Stimulated activated naive CD4-positive, alpha-beta T cell treated with Interleukin-2 at 50 U/mL for 16 hours (primary cell): ENCODE measurements at places on chromosomes 1 and 21.

- no peak for DNase-seq
Measured at GRCh38 chr1:48943393-48943792, 166.7 kb upstream of the BEND5 start.

DNA sequence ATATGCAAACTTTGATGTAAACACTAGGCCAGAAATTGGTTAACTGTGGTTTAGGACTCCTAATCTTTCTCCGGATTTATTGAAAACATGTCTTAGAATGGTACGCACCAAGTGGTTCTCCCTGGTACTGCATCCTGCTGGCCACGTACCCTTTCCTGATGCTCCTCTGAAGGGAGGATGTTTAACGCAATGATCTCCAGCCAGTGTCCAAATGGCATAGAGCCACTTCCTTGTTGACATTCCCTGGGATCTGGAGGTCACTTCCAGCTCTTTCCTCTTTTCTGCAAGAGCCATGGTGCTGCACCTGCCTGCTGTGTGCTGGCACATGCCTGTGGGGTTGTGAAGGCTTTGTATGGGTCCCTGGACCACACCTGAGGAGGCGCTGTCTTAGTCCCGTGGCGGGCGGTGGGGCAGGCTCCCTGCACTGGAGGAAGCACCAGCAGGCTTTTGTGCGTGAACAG is 53.9 kb downstream of the GALNT2 start:
- no peak for DNase-seq

DNA sequence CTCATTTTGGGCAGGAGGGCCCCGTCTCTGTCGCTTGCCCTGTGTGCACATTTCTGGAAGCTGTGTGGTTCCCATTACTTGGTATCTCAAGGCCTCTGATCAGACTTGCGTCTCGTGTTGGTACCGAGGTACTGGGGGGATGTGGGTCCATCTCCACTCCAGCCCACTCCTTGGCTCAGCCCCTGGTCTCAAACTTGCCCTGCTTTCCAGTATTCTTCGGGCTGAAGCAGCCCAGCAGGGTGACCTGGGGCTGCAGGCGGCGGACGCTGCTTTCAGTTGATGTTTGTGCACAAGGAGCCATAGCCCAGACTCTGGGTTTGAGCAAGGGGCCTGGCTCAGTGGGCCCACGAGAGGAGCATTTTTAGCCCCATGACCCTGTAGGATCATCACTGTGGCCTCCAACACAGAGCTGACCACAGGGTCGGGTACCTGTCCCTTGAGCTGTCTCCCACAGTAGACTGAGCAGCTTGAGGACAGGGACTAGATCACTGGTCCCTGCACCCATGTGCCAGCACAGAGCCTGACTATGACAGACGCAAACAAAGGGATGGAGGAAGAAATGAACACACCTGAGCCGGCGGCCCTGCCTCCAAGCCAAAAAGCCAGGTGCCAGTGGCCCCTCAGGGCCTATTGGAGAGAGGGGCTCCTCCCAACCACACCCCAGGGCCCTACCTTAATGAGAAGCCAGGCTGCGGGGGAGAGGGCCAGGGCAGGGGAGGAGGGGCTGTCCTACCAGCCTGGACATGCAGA is 46.8 kb downstream of the CHD5 start:
- DNase-seq, result no peak

GRCh38 chr21:32900814-32901213 is 124.9 kb upstream of the OLIG2 start:
- no peak for DNase-seq

- no peak for DNase-seq
Measured at GRCh38 chr1:87225171-87225570, 103.5 kb upstream of the LMO4 start.

DNA sequence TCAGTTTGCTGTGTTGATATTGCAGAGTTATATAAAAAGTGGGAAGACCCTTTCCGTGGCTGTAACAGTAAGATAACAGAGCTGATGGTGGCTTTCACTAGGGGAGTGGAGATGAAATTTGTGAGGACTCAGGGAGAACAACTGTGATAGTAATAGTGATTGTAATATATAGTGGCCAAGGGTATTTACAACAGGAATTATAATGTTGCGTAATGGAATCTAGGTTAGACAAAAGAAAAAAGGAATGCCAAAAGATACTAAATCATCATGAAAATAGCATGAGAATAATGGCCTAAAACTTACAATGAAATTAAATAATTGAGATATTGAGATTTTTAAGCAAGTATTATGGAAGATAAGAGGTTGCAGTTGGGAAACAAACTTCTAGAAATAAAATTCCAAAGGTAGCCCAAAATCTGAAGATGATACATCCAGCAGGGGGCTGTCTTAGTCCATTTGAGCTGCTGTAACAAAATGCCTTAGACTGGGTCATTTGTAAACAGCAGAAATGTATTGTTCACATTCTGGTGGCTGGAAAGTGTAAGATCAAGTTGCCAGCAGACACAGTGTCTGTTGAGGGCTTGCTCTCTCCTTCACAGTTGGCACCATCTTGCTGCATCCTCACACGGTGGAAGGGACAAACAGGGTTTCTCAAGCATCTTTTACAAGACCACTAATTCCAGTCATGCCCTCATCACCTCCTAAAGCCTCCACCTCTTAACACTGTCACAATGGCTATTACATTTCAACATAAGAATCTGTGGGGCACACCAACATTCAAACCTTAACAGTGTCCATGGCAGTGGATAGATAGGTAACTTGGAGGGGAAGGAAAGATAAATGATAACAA is 711.2 kb downstream of the MRPL39 start:
- DNase-seq, result no peak

- DNase-seq, result no peak
Measured at GRCh38 chr1:8844501-8845006, 27.1 kb upstream of the RERE start.

GRCh38 chr1:167473761-167474160 is 44.6 kb downstream of the CD247 start:
- no peak for DNase-seq

GRCh38 chr1:67853704-67854103 is 20.4 kb upstream of the GNG12 start:
- DNase-seq, result no peak

GRCh38 chr1:50700214-50700613 is 259.9 kb downstream of the FAF1 start:
- DNase-seq, result no peak

DNA sequence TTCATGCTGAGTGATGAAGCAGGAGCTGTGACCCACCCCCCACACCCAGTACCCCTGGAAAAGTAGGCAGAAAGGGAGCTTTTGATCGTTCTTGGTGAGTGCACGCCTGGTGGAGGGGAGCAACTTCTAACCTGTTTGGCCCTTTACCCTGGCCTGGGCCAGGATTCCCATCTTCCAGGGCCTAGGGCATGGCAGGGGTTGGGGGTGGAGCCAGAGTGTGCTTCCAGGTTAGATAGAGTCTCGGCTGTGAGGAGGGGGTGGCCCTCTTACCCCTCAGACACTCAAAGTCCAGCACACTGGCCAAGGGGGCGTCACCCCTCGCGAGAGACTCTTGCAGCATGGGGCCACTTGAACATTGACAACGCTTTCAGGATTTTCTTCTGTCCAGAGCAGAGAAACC is 236.6 kb downstream of the GRIK3 start:
- no peak for DNase-seq
